Upper lobe of right lung (tissue), 1 donor: ENCODE measurements at places on chromosomes 6 and 20.

DNA sequence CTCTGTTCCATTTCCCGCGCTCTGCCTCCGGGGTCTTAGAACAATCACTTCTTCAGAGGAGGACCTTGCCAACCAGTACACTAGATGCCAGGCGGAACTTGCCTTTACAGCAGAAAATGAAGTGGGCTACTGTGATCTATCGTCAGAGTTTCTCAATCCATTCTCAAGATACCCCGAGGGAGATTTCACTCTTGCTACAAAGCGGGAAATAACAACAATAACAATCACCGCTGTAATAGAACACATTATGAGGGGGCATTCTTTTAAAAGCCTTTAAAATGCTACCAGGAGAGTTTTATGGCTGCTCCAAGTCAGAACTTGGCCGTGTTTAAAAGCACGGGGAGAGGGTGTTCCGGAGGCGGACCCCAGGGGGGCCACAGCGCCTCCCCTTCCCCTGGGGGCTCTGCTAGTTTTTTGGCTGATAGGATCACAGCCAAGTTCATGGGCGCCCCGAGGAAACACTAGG, 617.0 kb upstream of the AGPAT4 start:
- H3K36me3 ChIP-seq: no peaks in the 10 kb centered on the region
- no peaks in the 10 kb centered on the region for H3K4me1 ChIP-seq
- no peak overlapping the region for H3K27ac ChIP-seq
- no peaks in the 10 kb centered on the region for H3K27me3 ChIP-seq
- peak overlapping the region; percentile 17 for H3K4me3 ChIP-seq

GRCh38 chr20:21278829-21279228, 24.3 kb upstream of the XRN2 start:
- no peaks in the 10 kb centered on the region for H3K27me3 ChIP-seq
- no peak for DNase-seq
- no peak overlapping the region for H3K27ac ChIP-seq
- H3K4me1 ChIP-seq: no peaks in the 10 kb centered on the region
- no peak overlapping the region for H3K4me3 ChIP-seq
- no peaks in the 10 kb centered on the region for H3K36me3 ChIP-seq

DNA sequence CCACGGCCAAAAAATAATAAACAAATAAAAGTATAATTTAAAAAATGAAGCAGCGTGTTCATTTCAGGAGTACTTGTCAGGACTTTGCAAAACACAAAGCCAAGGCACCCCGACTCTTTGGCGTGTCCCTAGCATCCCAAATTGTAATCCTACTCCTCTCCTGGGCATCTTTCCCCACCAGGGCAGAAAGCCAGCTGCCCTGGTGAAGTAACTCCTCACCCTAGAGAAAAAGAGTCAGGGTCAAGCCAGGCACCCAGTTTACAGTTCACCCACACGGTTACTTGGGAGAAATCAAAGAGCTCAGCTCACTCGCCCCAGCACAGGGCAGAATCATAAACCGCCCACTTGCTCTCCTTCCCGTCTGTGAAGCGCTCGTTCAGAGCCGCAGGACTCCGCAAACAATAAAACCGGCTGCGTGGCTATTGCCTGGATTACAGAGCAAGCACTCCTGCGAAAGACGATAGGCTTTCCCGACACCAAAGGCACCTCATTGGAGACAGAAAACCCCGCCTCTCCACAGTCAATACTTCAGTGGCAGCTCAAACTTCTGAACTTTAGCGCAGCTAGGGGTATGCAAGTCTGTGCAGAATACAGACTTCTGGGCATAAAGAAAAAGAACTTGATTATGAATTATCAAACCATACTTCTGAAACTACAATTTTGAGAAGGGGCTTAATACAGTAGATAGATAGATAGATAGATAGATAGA, 73.0 kb upstream of the NHSL1 start:
- H3K4me1 ChIP-seq: no peaks in the 10 kb centered on the region
- no peaks in the 10 kb centered on the region for H3K36me3 ChIP-seq
- H3K4me3 ChIP-seq: peak overlapping the region; percentile 45
- peak overlapping the region; percentile 1 for H3K27ac ChIP-seq

GRCh38 chr20:56483970-56484369, 15.5 kb downstream of the RTF2 start:
- no peak overlapping the region for H3K27ac ChIP-seq
- H3K4me3 ChIP-seq: no peak overlapping the region
- H3K4me1 ChIP-seq: no peaks in the 10 kb centered on the region
- peaks cover 89% of the 10 kb centered on the region for H3K36me3 ChIP-seq

GRCh38 chr6:36290668-36291620, 21.1 kb downstream of the PNPLA1 start:
- no peaks in the 10 kb centered on the region for H3K36me3 ChIP-seq
- peaks cover 4% of the 10 kb centered on the region for H3K27me3 ChIP-seq
- no peaks in the 10 kb centered on the region for H3K4me1 ChIP-seq
- no peak for DNase-seq
- H3K27ac ChIP-seq: no peak overlapping the region
- H3K4me3 ChIP-seq: no peak overlapping the region

- peaks cover 7% of the 10 kb centered on the region for H3K4me1 ChIP-seq
- no peaks in the 10 kb centered on the region for H3K27me3 ChIP-seq
- no peaks in the 10 kb centered on the region for H3K36me3 ChIP-seq
- H3K4me3 ChIP-seq: no peak overlapping the region
Measured at GRCh38 chr6:167576828-167577503, 249.7 kb upstream of the AFDN start.

- H3K27ac ChIP-seq: no peak overlapping the region
- DNase-seq: no peak
- H3K36me3 ChIP-seq: peaks cover 77% of the 10 kb centered on the region
- H3K4me3 ChIP-seq: no peak overlapping the region
- peaks cover 13% of the 10 kb centered on the region for H3K4me1 ChIP-seq
Measured at GRCh38 chr20:1460275-1460674, 6.4 kb downstream of the NSFL1C start.
